ENCODE measurements at places on chromosomes 4 and X. TPM values are rescaled to one million over a fixed set of nuclear protein-coding genes. Genes with fewer than 3 reads are reported as not detected.

The RAB39B gene
- total RNA-seq = 20.9 TPM

The HELT gene
- total RNA-seq = not detected

The TTC29 gene
- 0.44 TPM for total RNA-seq

The MAGEE2 gene
- total RNA-seq = not detected

The CXorf65 gene
- total RNA-seq = not detected

The ZMAT1 gene
- 5.2 TPM for total RNA-seq

The PPEF2 gene
- total RNA-seq = not detected

The ZNF157 gene
- 2.9 TPM for total RNA-seq

The GAGE2A gene
- total RNA-seq = not detected

The NUP62CL gene
- 1.6 TPM for total RNA-seq

The LCORL gene
- total RNA-seq = 30.8 TPM

GRCh38 chr4:68445111-68445510 lies 2.2 kb upstream of the TMPRSS11E start:
- H3K4me3 ChIP-seq = no peak overlapping the region
- no peak overlapping the region for H3K27ac ChIP-seq

DNA sequence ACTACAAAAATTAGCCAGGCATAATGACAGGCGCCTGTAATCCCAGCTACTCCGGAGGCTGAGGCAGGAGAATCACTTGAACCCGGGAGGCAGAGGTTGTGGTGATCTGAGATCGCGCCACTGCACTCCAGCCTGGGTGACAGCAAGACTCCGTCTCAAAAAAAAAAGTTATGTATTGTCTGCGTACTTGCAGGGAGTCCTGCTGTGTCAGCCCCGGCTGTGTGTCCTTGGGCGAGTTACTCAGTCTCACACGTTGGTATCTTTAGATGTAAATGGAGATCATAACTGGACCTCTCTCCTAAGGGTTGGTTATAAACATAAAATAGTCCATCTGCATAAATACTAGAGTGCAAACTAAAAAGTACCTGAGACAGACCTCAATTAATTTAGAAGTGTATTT lies 22.7 kb upstream of the TBC1D14 start:
- no peaks in the 10 kb centered on the region for H3K36me3 ChIP-seq
- DNase-seq = no peak
- H3K27ac ChIP-seq = no peak overlapping the region
- H3K4me1 ChIP-seq = peaks cover 4% of the 10 kb centered on the region
- no peak overlapping the region for H3K4me3 ChIP-seq

GRCh38 chr4:105548483-105548882 lies 3.9 kb upstream of the ARHGEF38 start:
- no peak for DNase-seq
- H3K36me3 ChIP-seq = no peaks in the 10 kb centered on the region
- no peak overlapping the region for H3K27ac ChIP-seq
- H3K27me3 ChIP-seq = no peaks in the 10 kb centered on the region
- no peak overlapping the region for H3K4me3 ChIP-seq

- H3K27ac ChIP-seq = no peak overlapping the region
- H3K4me3 ChIP-seq = no peak overlapping the region
- DNase-seq = no peak
- H3K4me1 ChIP-seq = peaks cover 12% of the 10 kb centered on the region
- H3K36me3 ChIP-seq = no peaks in the 10 kb centered on the region
- no peaks in the 10 kb centered on the region for H3K27me3 ChIP-seq
Observed at GRCh38 chr4:87078987-87079486, 141.4 kb downstream of the KLHL8 start.

GRCh38 chrX:140815868-140816267 lies 106.3 kb downstream of the LINC00632 start:
- no peak for DNase-seq
- no peak overlapping the region for H3K27ac ChIP-seq
- no peaks in the 10 kb centered on the region for H3K4me1 ChIP-seq
- H3K4me3 ChIP-seq = no peak overlapping the region

- no peak for DNase-seq
- no peaks in the 10 kb centered on the region for H3K4me1 ChIP-seq
- H3K27ac ChIP-seq = no peak overlapping the region
- H3K27me3 ChIP-seq = no peaks in the 10 kb centered on the region
Observed at GRCh38 chr4:10635091-10635490, 49.5 kb downstream of the CLNK start.

- H3K27ac ChIP-seq = no peak overlapping the region
- no peak for DNase-seq
- H3K27me3 ChIP-seq = peaks cover 4% of the 10 kb centered on the region
- peaks cover 4% of the 10 kb centered on the region for H3K4me1 ChIP-seq
- no peak overlapping the region for H3K4me3 ChIP-seq
Observed at GRCh38 chrX:2401590-2402360, 99.0 kb downstream of the DHRSX start.

DNA sequence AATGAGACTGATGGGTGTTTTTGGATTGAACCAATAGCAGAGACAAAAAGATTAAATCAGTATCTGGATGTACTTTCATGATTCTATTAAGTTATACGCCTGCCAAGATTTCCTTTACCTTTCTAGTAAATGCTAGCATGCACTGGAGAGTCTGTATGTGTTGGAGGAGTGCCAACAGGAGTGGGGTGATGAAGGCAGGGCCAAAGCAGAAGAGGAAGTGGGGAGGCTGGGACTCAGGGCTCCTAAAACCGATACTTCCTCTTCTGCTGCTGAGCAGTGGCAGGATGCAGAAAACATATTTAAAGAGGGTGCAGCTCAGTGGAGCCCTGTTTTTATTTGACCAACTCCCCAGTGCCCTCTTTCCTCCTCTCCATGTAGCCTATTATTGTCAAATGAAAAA lies 5.6 kb downstream of the CYSLTR1 start:
- H3K27me3 ChIP-seq = no peaks in the 10 kb centered on the region
- no peak overlapping the region for H3K4me3 ChIP-seq
- no peak for DNase-seq
- H3K27ac ChIP-seq = no peak overlapping the region
- no peaks in the 10 kb centered on the region for H3K4me1 ChIP-seq

- H3K4me3 ChIP-seq = no peak overlapping the region
- DNase-seq = no peak
- no peaks in the 10 kb centered on the region for H3K4me1 ChIP-seq
- H3K36me3 ChIP-seq = no peaks in the 10 kb centered on the region
Observed at GRCh38 chr4:67873116-67873515, 10.7 kb downstream of the TMPRSS11D start.

GRCh38 chrX:134760650-134761049 lies 102.4 kb upstream of the PLAC1 start:
- no peaks in the 10 kb centered on the region for H3K4me1 ChIP-seq
- no peaks in the 10 kb centered on the region for H3K27me3 ChIP-seq
- DNase-seq = no peak
- no peak overlapping the region for H3K4me3 ChIP-seq
- no peaks in the 10 kb centered on the region for H3K36me3 ChIP-seq
- no peak overlapping the region for H3K27ac ChIP-seq

DNA sequence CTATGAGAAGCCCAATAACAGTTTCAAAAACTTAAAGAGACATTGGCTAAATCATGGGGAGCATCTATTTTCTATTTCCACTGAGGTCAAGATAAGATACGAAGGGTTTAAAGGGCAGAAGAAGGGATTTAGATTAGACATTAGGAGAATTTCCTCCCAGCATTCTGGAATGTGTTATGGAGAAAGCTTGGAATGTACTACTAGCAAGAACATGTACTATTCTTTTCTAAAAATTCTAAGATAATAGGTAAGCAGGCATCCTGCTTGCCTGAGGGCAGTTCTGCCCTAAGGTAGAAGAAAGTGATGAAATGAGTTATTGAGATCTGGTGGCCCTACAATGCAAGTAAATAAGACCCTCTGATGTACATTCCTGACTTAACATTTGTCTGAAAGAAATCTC lies 279.2 kb downstream of the NR3C2 start:
- H3K4me3 ChIP-seq = no peak overlapping the region
- DNase-seq = no peak
- no peaks in the 10 kb centered on the region for H3K4me1 ChIP-seq
- no peaks in the 10 kb centered on the region for H3K36me3 ChIP-seq

- DNase-seq = no peak
- no peak overlapping the region for H3K4me3 ChIP-seq
- no peaks in the 10 kb centered on the region for H3K4me1 ChIP-seq
- no peak overlapping the region for H3K27ac ChIP-seq
- H3K36me3 ChIP-seq = no peaks in the 10 kb centered on the region
- no peaks in the 10 kb centered on the region for H3K27me3 ChIP-seq
Observed at GRCh38 chr4:16233569-16234177, 7.4 kb upstream of the TAPT1 start.

GRCh38 chr4:52198294-52198693 lies 147.2 kb downstream of the SPATA18 start:
- H3K4me1 ChIP-seq = peaks cover 2% of the 10 kb centered on the region
- DNase-seq = no peak
- no peak overlapping the region for H3K4me3 ChIP-seq
- no peaks in the 10 kb centered on the region for H3K36me3 ChIP-seq

GRCh38 chr4:161949946-161950725 lies 213.7 kb downstream of the FSTL5 start:
- DNase-seq = no peak
- H3K27me3 ChIP-seq = peaks cover 2% of the 10 kb centered on the region
- H3K36me3 ChIP-seq = peaks cover 4% of the 10 kb centered on the region
- H3K4me1 ChIP-seq = no peaks in the 10 kb centered on the region
- H3K27ac ChIP-seq = no peak overlapping the region

DNA sequence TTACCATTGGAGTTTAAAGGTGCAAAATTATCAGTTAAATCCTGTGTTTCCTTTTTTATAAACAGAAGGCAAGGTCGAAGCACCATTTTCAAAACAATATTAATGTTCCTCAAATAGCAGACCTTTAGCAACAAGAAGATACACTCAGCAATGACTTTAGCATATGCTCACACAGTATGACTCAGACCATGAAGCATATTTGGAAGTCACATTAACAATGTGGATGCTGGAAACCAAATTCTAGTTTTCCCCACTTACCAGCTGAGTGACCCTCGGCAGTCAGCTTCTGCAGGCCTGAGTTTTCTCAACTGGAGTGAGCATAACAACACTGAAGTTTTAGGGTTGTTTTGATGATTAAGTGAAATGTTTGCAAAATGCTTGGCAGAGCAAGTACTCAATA lies 130.5 kb downstream of the ANK2 start:
- no peak overlapping the region for H3K27ac ChIP-seq
- no peak overlapping the region for H3K4me3 ChIP-seq
- peaks cover 3% of the 10 kb centered on the region for H3K36me3 ChIP-seq
- H3K4me1 ChIP-seq = peaks cover 2% of the 10 kb centered on the region

DNA sequence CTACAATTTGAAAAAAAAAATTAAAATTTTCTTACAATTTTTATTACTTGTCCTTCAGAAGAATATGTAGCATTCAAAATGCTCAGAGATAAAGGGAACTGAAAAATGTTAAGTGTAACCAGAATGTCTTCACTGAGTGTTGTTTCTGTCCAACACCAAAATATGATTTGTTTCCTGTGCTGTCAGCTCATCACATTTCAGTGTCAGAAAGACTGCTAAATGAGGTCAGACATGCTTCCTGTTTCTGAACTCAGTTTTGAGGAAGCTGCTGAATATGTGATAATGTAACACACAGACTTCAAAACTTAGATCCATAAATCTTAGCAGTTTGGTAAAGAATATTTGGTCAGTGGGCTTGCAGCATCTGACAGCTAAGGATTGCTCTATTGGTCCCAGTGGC lies 1849.7 kb downstream of the PCDH7 start:
- no peak for DNase-seq
- H3K27me3 ChIP-seq = no peaks in the 10 kb centered on the region
- no peaks in the 10 kb centered on the region for H3K36me3 ChIP-seq
- H3K27ac ChIP-seq = no peak overlapping the region

GRCh38 chrX:23263892-23264291 lies 70.8 kb upstream of the PTCHD1 start:
- no peak for DNase-seq
- no peaks in the 10 kb centered on the region for H3K36me3 ChIP-seq
- H3K4me3 ChIP-seq = no peak overlapping the region
- peaks cover 2% of the 10 kb centered on the region for H3K27me3 ChIP-seq

GRCh38 chr4:137531168-137531985 lies 917 bp downstream of the PCDH18 start:
- H3K27ac ChIP-seq = no peak overlapping the region
- H3K4me3 ChIP-seq = no peak overlapping the region

DNA sequence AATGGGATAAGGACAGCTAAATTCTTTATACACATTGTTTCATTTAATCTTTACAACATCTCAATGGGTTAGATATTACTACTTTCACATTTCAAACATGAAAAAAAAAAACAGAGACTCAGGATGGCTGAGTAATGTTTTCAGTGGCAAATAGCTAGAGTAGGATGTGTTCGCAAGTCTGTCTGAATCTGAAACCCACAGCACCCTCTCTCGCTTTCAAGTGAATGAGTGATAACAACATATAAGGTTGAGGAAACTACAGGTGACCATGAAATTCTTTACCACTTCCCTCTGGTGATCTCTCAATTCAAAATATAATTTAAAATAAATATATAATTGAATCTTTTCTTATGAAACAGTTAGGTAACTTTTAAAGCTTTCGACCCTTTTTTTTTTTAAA lies 162.6 kb downstream of the PRR32 start:
- no peak overlapping the region for H3K4me3 ChIP-seq
- no peaks in the 10 kb centered on the region for H3K4me1 ChIP-seq
- DNase-seq = no peak
- no peaks in the 10 kb centered on the region for H3K27me3 ChIP-seq
- H3K27ac ChIP-seq = no peak overlapping the region
- no peaks in the 10 kb centered on the region for H3K36me3 ChIP-seq

GRCh38 chr4:156971676-156972378 lies at the start of gene PDGFC:
TSS of gene PDGFC (minus strand) at chr4:156971799. CDS start at chr4:156970903, 896 bp downstream.
- peaks cover 6% of the 10 kb centered on the region for H3K27me3 ChIP-seq
- H3K27ac ChIP-seq = no peak within 1 kb of the TSS
- H3K4me3 ChIP-seq = peak within 1 kb of the TSS; percentile 78
- peak; percentile 63 for DNase-seq

- no peaks in the 10 kb centered on the region for H3K4me1 ChIP-seq
- no peaks in the 10 kb centered on the region for H3K27me3 ChIP-seq
- DNase-seq = no peak
- no peaks in the 10 kb centered on the region for H3K36me3 ChIP-seq
- H3K27ac ChIP-seq = no peak overlapping the region
Observed at GRCh38 chr4:178612733-178613132, 1170.5 kb upstream of the AGA start.

DNA sequence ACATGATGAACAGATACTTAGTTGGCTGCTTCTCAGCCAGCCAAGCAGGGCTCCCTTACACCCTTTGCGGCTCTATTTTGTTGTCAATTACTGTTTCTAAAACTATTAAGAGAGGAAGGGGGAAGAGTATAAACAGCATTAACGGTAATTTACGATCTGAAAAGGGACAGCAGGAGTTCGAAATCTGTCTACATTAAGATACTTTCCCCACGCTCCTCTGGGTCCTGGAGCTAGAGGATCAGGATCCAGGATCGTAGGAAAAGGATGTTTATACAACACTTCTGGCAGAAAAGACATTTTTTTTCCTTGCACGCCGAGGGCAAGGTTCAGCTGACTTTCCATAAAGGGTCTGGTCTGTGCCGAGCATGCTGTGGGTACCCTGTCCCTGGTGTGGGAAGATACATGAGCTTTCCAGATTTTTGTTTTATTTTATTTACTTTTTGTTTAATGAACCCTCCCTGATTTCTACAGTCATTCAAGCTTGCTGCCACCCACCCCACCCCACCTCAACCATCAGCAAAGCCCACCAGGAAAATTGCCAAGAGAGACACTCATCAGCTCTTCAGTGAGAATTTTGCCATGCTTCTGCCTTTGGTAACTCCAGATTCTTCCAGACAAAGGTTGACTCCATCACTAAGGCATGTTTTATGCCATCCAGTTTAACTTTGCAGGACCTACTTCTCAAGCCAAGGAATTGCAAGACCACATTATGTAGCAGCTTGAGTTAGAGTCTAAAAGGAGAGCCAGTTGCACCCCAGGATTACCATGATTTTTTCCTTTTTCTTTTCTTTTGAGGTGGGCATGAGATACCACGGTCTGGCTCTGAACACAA lies 188.1 kb downstream of the QDPR start:
- no peaks in the 10 kb centered on the region for H3K4me1 ChIP-seq
- no peak for DNase-seq
- no peaks in the 10 kb centered on the region for H3K36me3 ChIP-seq
- no peak overlapping the region for H3K4me3 ChIP-seq
- no peaks in the 10 kb centered on the region for H3K27me3 ChIP-seq

Data from glutamatergic neuron (in vitro differentiated cells).